NCI-H526 treated with DMSO at 0.1 percent for 48 hours (cell line): ENCODE measurements at places on chromosomes 3 and 15.

DNA sequence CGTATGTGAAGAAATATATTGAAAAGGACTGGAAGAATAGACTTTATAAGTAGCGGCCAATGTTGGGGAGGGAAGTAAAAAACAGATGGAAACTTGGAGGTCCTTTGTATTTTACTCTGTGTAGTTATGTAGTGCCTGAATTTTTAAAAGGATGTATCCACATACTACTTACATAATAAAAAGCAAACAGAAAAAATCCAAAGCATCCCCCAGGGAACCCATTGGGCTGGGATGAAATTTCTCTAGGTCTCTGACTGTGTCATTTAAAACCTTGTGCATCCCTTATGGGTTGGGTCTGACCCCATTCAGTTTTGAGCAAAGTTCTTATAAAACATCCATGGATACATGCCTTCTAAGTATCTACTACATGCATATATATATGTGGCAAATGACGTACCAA is 141.1 kb downstream of the NR1D2 start:
- DNase-seq: no peak

DNA sequence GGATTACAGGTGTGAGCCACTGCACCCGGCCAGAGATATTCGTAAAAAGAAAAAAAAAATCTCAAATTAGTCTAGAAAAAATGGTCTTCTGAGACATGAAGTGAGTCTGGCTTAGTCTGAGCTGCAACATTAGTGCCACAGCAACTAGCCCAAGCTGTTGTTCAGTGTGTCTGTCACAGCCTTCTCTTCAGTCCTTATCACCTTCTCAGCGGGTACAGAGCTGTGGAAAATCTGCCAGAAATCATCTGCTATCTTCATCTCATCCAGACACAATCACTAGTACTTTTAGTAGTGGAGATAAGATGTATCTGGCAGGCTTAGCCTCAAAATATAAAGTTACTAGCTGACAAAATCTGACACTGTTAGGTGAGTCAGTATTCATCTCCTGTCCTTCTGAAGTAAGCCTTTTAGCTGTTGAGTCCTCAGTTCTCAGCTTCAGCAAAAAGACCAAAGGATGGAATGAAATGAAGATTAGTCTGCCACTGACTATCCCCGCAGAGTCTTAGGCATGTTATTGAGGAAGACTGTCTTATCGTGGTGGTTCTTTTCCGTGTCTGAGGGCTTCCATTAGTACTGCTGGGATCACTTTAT is 120.5 kb upstream of the CGNL1 start:
- DNase-seq: no peak

GRCh38 chr3:174318181-174318580 is 541.0 kb upstream of the NAALADL2 start:
- no peak for DNase-seq

GRCh38 chr15:71679793-71680353 is 130.5 kb upstream of the NR2E3 start:
- DNase-seq: no peak

DNA sequence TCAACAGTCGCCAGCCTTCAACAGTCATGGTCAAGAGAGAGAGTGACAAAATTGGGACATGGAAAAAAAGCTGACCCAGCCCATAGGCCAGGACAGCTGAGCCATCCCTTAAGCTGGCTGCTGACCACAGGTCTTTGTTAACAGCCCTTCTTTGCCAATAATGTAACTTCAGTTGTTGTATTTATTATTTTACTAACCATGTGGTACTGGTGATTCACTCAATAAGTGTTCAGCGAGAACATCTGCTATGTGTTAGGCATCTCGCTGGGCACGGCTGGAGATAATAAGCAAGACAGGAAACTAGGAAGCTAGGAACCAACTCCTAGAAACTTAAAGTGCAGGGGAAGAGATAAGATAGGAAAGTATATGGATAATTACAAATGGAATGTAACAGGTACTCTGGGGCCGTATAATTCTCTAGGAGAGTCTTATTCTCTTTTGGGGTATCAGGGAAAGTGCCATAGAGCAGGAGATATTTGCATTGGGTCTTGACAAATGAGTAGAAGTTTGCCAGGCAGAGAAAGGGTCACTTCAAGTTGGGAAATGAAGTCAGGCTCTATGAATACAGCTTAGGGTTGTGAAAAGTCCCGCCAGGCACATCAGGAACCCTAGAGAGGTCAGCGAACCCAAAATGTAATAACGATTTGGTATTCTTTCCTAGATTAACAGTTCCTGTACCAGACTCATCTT is 84.0 kb upstream of the TRA2B start:
- DNase-seq: no peak

GRCh38 chr3:87082796-87083440 is 92.0 kb upstream of the VGLL3 start:
- DNase-seq: peak; percentile 35

DNA sequence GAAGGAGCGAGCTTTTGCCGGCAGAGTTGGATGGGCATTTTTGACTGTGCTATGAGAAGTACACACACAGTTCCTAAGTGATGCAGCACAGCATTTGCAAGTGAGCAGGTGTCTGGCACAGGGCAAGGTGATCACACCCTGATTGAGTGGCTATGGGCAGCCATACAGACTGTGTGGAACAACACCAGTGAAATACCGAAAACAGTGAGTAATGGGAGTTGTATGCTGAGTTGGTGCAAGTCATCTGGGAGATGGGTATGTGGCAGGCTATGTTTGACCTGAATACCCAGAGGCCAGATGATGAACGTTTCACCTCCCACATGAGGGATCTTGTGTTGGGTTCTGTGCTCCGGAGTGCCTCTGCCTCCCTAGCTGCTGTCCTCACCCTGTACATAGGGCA is 53.5 kb upstream of the TIPARP start:
- no peak for DNase-seq

GRCh38 chr3:129057249-129057648 is 3.3 kb upstream of the GP9 start:
- DNase-seq: no peak

DNA sequence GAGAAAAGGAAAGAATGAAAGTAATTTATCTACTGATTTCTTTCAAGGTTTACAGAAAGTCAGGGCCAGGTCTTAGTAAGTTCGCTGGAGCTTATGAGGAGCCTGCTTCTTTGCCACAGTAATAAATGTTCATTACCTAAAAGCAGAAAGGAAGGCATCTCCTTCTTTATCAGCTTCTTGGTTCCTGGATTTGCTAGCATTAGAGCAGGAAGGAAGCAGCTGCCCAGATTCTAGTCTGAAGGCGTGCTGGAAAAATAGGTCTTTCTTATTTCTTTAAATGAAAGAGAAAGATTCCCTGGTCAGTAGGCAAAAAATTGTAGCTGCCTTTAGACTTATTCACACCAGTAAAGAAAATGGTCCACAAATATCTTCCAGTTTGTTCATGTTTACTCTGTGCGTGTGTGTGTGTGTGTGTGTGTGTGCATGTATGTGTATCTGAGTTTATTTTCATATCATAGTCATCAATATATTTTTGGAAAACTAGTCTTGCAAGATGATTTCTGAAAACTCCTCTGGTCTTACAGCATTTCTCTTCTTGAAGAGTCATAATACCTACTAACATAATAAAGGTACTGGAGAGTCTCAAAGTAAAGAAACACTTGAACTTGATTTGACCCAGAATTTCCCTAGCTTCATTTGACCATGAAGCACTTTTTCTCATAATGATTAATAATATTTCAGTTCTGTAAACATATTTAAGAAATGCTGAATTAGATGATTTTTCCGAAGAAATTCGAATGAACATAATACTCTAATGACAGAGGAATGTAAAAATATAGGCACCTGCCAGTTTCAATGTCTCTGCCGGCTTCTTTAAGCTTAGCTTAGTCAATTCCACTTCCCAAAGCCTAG is 255.3 kb upstream of the ZPLD1 start:
- no peak for DNase-seq

- no peak for DNase-seq
Measured at GRCh38 chr3:67689806-67690205, 35.4 kb upstream of the SUCLG2 start.

GRCh38 chr15:69760890-69761568 is 308.4 kb downstream of the RPLP1 start:
- DNase-seq: no peak

- no peak for DNase-seq
Measured at GRCh38 chr3:126487151-126487771, 11.6 kb upstream of the ZXDC start.

DNA sequence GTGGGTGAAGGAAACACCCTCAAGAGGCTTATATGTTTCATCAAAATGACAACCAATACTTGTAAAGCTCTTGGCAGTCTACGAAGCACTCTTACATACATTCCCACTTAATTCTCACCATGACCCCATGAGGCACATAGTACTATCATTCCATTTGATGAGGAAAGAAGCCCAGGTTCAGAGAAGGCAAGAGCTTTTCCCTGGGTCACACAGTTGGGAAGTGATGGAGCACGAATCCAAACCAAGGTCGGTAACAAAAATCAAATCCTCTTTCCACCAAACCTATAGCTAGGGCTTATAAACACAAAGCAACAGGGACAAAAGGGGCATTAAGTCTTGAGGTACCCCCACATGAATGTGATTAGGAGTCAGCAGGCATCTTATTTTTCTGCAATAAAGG is 187.1 kb downstream of the UACA start:
- DNase-seq: no peak

DNA sequence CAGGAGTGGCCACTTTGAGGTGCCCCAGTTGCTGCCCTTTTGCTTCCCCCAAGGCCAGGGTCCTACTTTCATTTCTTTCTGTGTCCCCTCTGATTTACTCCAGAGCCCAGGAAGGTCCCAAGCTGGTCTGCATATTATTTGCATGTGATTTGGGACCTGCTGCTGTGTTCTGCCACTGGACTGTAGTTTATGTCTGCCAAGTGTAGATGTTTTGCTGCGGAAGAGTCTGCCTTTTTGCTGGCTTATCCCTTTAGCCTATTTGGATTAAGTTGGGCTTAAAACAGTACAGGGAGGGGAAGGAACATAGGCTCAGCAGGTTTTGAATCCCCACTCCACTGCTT is 21.4 kb downstream of the NOX5 start:
- no peak for DNase-seq

GRCh38 chr15:40063563-40064011 is 24.6 kb upstream of the SRP14 start:
- no peak for DNase-seq

DNA sequence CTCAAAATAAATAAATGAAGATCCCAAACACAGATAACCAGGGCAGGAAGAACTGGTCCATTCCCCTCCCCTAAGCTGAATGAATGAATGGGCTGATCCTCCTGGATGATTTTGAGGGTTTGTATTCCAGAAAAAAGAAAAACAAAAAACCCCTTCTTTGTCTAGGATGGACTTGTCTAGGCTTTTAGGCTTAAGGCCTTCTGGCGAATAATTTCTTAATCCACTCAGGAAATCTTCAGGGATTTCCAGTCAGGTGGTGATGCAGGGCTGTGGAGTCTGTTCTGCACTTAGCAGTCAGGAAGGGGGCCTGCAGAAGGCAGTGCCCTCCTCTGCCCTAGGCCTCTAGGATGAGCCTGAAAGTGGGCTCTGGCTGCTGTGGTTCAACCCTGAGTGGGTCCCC is 52.1 kb downstream of the BDH1 start:
- no peak for DNase-seq

DNA sequence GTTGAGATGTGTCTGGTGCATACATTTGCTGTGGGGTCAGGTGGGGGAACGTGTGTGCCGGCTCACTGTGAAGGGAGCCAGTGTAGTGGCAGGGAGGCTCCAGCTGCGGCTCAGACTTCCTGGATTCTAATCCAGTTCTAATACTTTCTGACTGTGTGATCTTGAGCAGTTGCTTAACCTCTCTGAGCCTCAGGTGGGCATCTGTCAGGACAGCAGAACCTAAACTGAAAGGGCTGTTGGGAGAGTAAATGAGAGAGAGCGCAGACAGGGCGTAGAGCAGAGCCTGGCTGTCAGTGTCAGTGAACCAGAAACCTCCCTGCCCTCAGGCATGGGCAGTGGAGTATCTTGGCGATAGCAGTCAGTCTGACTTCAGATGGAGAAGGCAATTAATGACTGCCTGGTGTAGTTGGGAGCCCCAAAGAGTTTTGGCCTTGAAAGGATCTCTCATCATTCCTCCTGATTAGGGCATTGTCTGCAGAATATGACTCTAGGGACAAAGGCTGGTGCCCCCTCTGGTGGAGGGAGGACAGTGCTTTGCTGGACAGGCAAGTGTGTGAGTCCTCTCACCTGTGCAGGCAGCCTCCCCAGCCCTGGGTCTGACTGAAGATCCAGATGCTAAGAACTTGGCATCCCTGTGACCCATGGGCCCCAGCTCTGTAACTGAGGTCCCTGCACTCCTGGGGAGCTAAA is 9.6 kb downstream of the KBTBD13 start:
- no peak for DNase-seq

- peak; percentile 67 for DNase-seq
Measured at GRCh38 chr15:64521726-64522164, 61.4 kb downstream of the ZNF609 start.

DNA sequence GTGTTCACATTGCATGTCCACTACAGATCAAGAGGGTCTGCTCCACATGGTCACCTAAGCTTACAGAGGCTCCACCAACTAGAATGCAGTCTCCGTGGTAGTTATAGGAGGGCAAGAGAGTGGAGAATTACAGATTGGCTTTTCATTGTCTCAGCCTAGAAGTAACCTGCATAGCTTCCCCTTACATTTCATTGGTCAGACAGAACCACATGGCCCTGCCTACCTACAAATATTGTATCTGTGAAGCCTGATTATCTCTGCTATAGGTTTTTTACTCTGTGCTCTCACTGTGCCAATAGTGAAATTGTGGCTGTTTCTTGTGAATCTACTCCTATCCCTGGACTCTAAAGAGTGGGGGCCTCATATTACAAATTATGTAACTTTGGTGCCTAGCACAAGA is 2.5 kb upstream of the TLNRD1 start:
- no peak for DNase-seq

- DNase-seq: no peak
Measured at GRCh38 chr3:129035360-129036221, 25.0 kb upstream of the GP9 start.

- no peak for DNase-seq
Measured at GRCh38 chr3:129116482-129116946, 5.1 kb downstream of the RAB43 start.

DNA sequence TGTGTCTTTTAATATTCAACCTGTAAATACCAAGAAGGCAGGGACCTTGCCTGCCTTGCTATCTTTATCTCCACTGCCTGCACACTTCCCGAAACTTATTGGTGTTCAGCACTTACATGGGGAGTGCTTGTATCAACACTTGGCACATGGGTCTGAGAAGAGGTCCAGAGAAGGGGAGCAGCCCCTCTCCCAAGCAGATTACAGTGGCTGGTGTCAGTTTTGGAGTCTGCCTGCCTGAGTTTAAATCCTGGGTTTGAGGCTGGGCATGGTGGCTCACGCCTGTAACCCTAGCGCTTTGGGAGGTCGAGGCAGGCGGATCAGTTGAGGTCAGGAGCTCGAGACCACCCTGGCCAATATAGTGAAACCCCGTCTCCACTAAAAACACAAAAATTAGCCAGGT is 20.3 kb downstream of the MESD start:
- DNase-seq: no peak
